ENCODE measurements at places on chromosomes 7 and 10.

DNA sequence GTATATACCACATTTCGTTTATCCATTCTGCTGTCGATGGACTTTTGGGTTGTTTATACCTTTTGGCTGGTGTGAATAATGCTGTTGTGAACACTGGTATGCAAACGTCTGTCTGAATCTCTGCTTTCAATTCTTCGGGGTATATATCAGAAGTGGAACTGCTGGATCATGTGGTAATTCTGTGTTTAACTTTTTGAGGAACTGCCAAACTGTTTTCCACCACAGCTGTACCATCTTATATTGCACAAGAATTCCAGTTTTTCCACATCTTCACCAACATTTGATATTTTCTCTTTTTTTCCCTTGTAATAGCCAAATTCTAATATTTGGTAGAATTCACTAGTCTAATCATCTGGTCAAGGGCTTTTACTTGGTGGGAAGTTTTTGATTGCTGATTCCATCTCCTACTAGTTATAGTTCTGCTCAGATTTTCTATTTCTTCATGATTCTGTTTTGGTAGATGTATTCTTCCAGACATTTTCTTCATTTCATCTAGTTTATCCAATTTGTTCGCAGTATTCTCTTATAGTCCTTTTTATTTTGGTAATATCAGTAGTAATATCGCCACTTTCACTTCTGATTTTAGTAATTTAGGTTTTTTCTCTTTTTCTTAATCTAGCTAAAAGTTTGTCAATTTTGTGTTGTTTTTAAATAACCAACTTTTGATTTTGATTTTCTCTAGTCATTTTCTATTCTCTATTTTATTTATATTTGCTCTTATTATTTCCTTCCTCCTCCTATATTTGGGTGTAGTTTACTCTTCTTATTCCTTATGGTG is 271.2 kb downstream of the ZEB1 start:
- DNase-seq: no peak

GRCh38 chr7:121151774-121152221 is 163.3 kb downstream of the CPED1 start:
- DNase-seq: no peak

DNA sequence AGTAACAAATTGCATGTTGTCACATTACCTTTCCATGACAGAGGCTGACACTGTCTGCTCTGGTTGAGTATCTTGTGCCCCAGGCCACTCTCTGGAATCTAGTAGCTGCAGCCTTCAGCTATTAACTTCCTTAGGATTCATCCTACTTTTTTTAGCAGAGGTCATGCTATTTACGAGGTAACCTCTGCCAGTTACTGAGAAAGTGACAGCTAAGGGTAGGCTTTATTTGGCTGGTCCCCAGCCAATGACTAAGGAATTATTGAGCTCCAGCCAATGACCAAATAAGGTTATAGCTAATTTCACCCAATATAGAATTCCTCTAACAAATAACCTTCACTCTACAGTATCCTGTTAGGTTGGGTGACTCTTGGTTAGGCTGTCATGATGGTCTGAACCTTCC is 1361.7 kb downstream of the XPNPEP1 start:
- DNase-seq: no peak

- DNase-seq: no peak
Measured at GRCh38 chr10:117390420-117390819, 15.2 kb upstream of the PDZD8 start.
